Caudate nucleus (tissue), 63 donors: ENCODE measurements at places on chromosomes 1 and 21.

DNA sequence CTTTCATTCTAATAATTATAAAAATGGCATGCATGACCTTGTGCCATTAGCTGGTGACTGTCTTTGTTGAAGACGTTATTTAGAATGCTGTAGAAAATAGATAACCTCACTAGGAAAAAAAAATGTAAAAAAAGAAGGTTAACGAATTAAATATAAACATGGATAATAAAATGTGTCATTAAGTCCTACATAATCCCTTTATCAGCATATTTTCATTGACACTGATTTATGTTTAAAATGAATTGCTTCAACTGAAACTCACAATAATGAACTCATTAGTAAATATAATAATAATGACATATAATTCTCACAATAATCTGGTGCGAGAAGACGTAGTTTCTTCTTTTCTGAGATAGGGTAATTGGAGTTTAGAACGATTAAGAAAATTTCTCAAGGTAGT, 4.7 kb downstream of the TMPRSS15 start:
- DNase-seq = no peak

DNA sequence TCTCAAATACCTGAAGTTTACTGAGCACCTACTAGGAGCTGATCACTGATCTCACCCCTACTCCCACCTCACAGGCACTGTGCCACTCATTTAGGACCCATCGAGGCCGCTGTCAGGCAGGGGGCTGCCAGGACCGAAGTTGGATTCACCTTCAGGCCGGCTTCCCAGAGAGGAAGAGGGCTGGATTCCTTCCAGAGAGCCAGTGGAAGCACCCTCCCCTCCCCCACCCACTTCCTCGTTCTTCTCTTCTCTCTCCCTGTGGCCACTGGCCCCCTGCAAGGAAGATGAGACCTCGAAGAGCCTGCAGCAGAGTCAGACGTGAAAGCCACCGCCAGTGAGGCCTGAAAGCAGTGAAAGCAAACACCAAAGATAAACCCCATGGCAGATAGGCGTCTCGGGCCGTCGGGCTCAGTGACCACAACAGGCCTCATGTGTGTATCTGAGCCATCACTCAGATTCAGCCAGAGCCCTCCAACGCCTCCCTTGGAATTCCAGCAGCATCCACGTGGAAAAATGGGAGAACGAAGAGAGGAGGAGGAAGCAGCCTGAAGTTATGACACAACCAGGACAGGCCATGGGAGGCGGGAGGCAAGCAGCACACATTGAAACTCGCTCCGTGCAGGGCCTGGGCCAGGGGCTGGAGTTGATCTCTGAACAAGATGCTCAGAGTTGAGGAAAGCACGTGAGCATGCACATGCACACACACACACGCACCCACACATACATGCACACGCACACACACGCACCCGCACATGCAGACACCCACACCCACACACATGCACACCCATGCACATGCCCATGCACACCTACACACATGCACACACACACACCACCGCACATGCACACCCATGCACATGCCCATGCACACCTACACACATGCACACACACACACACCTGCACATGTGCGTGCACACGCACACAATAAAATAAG, 6.2 kb upstream of the AGTRAP start:
- DNase-seq = no peak

- no peak for DNase-seq
Observed at GRCh38 chr21:41365377-41366107, 3.7 kb downstream of the MX2 start.

DNA sequence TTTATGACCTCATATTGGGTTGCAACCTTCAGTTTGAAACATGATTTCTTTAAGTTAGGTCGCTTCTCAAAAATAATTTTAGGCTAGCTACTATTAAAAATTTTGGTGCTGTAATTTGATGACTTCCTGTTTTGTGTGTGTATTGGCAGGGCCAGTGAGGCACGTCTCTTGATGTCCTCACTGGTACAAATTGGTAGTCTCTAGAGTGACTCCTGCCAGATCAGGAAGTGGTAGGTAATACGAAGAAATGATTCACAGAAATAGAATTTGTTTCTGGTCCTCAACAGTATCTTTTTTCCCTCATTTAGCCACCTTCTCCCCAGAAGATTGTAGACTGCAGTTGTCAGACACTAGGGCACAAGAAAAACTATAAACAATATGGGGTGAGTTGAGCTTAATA, 120.9 kb upstream of the KIAA1614 start:
- no peak for DNase-seq

DNA sequence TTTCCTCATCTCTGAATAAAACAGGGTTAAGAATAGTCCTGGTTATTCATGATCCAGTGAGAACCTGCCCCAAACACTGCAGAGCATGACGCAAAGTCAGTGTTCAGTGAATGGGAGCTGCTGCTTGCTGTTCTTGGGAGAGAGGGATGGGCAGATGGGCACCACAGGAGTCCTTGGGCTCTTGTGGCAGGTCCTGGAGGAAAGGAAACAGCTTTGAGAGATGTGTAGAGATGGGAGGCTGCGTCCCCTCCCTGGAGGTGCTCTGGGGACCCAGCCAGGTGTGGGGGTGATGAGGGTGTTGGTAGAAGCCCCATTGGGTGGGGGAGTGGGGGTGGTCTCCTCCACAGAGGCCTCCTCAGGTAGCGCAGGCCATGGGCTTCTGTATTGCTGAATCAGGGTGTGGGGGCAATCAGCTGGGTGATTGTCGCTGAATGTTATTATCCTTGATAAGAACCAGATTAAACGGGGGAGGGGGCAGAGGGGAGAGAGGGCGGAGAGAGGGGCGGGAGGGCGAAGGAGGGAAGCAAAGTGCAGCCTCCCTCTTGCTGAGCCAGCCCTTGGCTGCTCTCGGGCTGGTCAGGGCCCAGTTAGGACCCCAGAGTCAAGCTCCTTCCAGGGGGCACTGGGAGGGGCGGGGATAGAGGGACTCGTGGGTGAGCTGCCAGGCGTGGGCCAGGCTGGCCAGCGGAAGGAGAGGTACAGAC, 22.9 kb upstream of the CASZ1 start:
- DNase-seq = no peak

DNA sequence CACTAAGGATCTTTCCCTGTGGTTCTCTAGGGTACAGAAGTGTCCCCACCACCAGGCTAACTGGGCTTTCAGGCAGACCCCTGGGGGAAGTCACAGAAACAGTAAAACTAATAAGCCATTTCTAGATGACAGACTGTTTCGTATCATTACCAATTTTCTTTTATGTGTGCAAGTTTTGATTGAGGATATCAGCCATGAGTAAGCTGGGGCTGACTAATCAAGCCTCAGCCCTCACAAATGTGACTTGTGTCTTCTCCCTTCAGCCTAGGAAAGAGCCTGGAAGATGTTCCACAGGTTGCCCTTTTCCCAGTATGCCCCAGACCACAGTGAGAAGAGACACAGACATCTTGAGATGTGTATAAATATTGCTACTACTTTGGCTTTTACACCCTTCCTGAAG, 10.5 kb downstream of the PTGFRN start:
- no peak for DNase-seq

GRCh38 chr21:44429894-44430293, 25.4 kb upstream of the LRRC3 start:
- no peak for DNase-seq

DNA sequence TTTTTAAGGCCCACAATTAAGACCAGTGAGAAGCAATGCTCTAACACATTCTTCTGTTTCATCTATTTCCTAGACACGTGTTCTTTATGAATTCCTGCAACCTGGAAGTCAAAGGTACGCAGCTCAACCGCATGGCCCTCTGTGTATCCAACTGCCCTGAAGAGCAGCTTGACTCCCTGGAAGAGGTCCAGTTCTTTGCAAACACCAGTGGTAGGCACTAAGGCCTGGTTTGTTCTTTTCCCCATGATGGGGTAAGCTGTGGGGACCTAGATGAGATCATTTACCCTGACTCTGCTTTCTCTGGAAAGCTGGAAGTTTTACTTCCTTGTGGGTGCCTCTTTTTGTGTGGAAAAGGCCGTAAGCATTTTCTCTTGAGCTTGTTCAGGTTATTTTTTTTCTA, 7.3 kb downstream of the SLC44A3 start:
- no peak for DNase-seq

DNA sequence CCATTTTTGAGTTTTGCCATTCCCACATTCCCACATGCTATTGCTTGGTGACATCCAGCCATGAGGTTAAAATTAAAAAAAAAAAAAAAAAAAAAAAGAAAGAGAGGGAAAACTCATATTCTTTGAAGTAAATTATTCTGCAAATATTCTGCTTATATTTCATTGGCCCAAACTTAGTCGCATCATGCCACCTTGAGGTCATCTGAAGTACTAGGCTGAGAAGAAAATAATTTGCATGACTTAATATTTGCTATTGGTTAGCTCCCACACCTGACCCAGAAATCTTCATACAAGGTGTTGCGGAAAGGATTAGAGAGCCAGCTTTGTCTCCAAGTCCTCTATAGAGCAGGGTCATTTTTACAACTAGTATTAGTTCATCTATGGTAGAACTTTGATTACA, 2206.0 kb downstream of the MRPL39 start:
- DNase-seq = no peak

DNA sequence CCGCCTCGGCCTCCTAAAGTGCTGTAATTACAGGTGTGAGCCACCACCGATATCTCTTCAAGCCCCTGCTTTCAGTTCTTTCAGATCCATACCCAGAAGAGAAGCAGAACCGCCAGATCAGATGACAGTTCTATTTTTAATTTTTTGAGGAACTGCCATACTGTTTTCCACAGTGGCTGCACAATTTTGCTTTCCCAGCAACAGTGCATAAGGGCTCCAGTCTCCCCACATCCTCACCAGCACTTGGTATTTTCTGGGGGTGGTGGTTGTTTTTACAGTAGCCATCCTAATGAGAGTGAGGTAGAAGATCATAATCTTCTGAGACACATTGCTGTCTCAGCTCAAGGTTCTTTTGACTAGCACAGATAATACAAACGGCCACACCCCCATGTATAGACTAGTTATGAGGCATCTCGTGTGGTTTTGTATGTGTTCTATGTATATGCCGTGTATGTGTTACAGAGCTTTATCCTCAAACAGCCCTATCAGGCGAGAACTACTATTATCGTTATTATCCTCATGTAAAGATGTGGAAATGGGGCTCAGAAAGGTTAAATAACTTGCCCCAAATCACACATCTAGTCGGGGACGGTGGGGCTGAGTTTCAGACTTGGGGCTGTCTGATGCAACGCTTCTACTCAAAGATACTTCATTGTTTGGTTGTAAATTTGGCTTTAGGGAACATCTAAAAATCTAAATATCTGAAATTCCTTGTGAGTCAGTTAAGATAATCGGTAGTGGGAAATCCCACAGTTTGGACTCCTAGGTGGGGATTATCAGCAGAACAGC, 12.0 kb downstream of the FHAD1 start:
- no peak for DNase-seq

- DNase-seq = no peak
Observed at GRCh38 chr1:22080191-22080590, 27.7 kb downstream of the CDC42 start.

- DNase-seq = peak; percentile 51
Observed at GRCh38 chr1:145961425-145962156, 2.8 kb downstream of the ANKRD34A start.

- DNase-seq = no peak
Observed at GRCh38 chr1:219476716-219477115, 136.2 kb downstream of the ZC3H11B start.

GRCh38 chr1:77039739-77040138, 172.5 kb downstream of the ST6GALNAC5 start:
- no peak for DNase-seq

GRCh38 chr21:28953247-28953646, 39.4 kb downstream of the LTN1 start:
- no peak for DNase-seq

GRCh38 chr1:39926343-39926793, 24.7 kb upstream of the MYCL start:
- no peak for DNase-seq

DNA sequence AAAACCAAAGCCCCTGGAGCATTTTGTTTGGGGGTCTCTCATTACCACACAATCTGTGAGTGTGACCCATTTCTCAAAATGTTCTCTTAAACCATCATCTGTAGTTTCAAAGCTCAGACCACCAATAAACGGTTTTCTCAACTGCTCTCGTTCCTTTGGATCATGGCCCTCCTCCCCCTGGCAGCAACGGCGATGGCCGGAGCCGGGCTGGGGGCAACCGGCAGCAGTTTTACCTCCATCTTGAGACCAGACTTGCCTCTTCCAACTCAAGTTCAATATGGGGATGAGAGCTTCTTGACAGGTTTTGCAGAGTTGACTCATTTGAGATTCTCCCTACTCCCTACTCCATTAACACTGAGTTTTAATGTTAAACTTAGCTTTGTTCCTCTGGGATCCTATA, 29.7 kb downstream of the LRRC42 start:
- no peak for DNase-seq

DNA sequence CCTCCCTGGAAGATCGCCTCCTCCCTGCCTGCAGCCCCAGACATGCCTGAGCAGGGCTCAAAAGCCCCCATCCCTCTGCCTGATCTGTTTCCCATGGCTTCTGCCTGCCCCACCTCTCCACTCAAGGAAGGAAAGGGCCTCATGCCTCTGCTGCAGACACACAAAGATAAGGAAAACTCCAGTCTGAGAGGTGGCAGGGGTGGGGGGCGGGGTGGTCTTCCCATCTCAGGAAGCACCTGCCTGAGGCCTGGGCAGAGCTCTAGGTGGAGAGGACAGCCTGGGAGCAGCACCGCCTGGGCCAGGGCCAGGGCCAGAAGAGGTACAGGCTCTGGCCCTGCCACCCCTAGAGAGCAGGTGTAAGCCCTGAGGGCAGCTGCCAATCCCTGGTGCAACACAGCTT, 4.1 kb upstream of the GJB3 start:
- DNase-seq = no peak
